Brain (organoid and tissue), 16 donors: ENCODE measurements at places on chromosomes 13 and 19.

DNA sequence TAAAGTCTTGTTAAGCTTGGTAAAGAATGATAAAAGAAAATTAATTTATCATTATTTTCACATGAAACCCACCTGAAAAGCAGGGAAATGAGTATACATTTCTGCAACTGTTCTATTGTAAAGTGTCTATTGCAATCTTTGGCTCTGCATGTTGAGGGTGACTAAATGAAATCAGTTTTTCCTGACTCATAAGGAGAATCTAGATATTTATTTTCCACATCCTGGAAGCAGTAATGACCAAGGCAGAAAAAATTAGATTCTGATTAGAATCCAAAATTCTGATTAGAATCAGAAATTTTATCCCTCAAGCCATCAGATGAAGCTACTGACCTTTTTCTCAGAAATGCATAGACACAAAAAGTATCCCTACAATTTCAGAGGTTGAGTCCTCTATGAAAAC is 178.4 kb downstream of the MYO16 start:
- no peak for DNase-seq

GRCh38 chr13:52070929-52071523 is 46.5 kb downstream of the UTP14C start:
- no peak for DNase-seq

GRCh38 chr13:112983042-112983305 is 14.0 kb downstream of the MCF2L start:
- no peak for DNase-seq

- no peak for DNase-seq
Observed at GRCh38 chr13:111046590-111047141, 68.4 kb upstream of the ARHGEF7 start.

DNA sequence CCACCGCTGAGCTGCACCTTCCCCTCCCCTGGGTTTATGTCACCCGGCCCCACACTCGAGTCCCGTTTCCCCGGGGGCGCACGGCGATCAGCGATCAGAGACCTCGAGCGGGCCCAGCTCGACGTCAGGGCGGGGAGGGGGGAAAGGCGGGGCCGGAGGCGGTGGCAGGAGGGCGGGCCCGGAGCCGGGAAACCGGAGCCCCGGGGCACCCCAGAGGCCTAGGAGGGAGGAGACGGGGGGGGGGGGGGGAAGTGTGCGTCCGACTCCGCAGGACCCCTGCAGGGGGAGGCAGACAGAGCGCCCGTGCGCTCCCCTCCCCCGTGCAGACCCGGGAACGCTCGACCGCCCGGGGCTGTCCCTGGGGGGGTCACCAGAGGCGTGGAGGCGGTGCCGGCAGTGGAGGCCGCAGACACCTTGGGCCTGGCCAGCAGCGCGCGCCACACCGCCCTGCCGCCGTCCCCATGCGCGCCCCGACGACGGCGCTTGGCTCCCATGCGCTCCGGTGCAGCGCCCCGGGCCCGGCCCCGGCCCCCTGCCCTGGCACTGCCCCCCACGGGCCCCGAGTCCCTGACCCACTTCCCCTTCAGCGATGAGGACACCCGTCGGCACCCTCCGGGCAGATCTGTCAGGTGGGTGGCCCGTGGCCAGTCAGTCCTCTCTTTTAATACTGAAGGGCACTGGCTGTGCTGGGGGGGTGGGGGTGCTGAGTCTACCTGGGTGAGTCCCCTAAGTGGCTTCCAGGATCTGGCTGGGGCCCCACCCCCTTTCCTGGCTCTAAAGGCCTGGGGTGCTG is 11.8 kb downstream of the PDE4A start:
- DNase-seq = no peak

GRCh38 chr13:37148501-37148900 is 43.0 kb upstream of the CSNK1A1L start:
- no peak for DNase-seq

DNA sequence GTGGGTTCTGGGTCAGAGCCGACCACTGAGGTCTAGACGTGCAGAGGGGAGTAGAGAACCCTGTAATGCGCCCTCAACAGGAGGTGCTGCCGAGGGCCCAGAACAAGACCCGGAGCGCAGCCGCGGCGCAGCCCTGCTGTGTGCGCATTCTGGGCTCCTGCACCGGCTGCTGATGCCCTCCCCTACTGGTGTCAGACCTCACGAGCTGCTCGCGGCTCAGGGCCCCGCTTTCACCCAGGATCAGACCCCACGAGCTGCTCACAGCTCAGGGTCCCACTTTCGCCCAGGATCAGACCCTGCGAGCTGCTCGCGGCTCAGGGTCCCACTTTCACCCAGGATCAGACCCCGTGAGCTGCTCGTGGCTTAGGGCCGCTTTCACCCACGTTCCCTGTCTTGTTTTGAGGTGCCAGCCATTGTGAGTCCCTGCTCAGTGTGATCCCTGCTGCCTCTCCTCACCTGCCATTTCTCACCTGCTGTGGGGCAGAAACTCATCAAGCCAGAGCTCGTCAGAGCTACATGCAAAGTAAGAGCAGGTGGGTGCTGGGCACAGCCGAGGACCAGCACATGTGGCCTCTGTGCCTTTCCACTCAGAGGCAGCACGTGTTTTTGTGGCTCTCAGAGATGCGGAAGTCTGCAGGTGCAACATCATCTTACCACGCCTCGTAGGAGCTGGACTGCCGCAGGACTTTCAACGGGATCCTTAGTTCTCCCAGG is 47.0 kb upstream of the C13orf46 start:
- DNase-seq = no peak

DNA sequence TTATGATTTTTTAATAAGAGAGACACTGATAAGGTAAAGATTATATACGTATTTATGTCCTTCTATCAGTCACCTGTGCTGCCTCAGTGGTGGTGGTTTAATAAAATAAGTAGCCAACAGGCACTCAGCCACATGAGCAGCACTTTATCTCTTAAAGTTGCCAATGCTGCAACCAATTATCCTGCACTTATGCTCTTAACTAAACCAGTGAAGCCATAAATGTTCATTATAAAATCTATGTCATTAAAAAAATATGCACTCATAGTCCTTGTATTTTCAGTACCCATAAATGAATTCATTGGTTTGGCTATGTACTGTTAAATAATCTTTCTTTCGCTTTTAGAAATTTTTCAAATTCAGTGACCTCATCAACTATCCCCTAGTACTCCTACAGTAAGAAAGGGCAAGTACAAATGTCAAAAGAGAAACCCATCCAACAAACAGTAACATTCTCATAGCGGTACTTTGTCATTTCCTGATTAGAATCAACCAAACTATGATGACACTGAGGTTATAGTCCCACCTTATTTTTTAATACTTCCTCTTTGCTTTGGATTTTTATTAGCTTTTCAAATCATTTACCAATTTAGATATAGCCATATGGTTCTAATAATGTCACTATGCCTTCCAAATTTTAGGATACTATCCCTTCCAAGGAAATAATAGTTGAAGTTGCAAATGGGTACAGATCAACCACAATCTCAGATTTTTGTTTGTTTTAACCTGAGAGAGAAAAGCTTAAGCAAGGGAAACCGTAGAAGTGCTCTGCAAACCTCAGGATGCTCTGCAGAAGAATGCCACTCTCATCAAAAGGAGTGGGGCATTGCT is 190.9 kb downstream of the KLF12 start:
- no peak for DNase-seq

GRCh38 chr19:37699057-37699456 is 20.5 kb downstream of the ZNF607 start:
- no peak for DNase-seq

DNA sequence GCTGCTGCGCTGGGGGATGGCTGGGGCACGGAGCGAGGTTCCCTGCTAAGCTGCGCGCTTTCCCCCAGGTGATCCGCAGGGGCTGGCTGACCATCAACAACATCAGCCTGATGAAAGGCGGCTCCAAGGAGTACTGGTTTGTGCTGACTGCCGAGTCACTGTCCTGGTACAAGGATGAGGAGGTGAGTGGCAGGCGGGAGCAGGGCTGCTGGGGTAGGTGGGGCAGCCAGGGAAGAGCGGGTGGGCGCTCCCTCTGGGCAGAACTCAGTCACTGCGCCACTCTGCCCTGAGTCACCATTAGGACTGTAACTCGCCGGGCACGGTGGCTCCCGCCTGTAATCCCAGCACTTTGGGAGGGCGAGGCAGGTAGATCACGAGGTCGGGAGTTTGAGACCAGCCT is 23.8 kb downstream of the TMED1 start:
- no peak for DNase-seq

GRCh38 chr13:95620030-95620824 is 24.3 kb downstream of the DZIP1 start:
- no peak for DNase-seq

- DNase-seq = no peak
Observed at GRCh38 chr13:73040484-73040883, 18.3 kb upstream of the KLF5 start.

GRCh38 chr19:44723952-44724319 is 24.6 kb upstream of the BCL3 start:
- peak; percentile 87 for DNase-seq

DNA sequence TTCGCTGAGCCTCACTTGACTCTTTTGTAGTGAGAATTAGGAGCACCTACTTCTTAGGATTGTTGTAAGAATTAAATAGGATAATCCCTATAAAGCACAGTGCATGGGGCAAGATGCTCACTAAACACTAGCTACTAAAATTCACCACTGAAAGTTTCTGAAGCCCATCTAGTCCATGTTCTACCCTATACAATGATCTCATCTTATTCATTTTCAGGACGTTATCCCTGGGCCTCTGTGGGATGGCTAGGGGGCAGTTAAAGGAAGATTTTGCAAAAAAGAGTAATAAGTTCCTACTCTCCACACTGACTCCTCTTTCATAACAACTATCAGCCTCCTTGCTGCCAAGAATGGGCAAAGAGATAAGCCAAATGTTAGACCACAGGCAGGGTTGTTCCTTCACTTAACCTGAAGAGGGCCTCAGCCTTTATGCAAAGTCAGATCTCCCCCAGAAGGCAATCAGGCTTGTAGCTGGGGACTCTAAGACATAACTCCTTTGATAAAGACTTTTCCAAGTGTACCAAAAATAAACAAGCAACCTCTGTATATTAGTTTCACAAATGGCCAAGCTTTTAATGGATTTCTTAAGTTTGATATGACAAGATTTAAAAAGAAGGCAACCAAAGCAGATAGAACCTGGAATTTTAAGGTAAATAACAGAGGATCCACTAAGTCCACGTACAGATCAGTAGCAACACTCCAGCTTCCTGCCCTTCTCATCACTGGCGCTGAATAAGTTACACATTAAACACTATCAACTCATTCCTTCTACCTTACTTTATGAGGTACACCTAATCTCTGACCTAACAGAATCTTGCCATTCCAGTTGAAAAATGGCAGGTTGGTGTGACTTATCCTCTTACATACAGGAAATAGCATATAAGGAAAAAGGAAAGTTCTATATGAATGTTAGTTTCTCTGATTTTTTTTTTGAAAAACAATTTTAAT is 44.4 kb downstream of the ELF1 start:
- DNase-seq = no peak

- DNase-seq = no peak
Observed at GRCh38 chr13:49549289-49549688, 36.1 kb downstream of the RCBTB1 start.

DNA sequence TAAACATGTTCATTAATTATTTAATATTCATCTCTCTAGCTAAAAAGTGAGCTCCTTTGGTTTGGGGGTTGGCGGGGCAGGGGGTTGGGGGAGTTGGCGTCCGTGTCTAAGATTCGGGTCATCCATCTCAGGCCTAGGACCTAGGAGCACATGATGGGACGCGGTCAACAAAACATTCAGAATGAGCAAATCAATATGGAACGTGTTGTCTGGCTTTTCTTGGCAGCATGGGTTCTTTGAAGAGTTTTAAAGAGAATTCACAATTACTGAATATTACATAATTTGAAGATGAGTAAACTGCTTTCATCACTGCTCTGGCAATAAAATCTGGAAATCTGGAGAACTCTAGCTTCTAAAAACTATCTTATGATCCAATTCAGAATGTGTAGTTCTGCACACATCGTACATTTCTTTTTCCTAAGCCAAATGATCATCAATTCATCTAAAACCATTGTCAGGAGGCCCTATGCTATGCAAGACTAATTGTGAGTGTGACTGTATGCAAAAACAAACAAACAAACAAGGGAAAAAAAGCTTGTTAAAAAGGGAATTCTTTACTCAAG is 5.4 kb upstream of the ARGLU1 start:
- peak; percentile 47 for DNase-seq

DNA sequence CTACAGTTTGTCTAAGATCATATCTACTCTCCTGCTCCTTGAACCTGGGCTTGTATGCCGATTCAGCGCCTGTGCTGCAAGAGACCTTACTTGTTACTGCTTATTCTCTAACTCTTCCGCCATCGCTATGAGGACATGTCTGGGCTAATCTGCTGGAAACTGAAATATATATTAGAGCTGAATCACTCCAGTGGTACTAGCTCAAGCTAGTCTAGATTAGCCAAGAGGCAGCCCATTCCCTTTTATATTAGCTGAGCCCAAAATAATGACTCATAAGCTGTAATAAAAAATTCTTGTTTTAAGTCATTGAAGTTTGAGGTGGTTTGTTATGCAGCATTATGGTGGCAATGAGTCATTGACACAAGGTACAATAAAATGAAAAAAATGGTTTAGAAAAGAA is 52.8 kb downstream of the SLC6A16 start:
- DNase-seq = no peak

DNA sequence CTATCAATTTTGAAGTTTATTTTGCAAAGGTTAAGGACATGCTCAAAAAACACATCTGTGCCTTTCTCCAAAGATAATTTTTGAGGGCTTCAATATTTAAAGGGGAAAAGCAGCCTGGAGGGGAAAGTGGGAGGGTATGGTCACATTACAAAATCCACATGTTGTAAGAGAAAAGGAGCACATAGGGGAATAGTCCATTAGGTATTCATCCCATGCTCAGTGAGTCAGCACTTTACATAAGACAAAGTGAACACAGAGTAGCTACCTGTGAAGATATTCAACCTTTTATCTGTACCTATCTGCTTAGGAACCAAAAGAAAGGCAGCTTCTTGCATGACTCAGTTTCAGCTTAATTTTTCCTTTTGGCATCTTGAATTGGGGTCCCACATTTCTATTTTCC is 932.0 kb downstream of the SLITRK6 start:
- no peak for DNase-seq

GRCh38 chr13:89827552-89827951 is 1519.9 kb upstream of the MIR17HG start:
- no peak for DNase-seq

DNA sequence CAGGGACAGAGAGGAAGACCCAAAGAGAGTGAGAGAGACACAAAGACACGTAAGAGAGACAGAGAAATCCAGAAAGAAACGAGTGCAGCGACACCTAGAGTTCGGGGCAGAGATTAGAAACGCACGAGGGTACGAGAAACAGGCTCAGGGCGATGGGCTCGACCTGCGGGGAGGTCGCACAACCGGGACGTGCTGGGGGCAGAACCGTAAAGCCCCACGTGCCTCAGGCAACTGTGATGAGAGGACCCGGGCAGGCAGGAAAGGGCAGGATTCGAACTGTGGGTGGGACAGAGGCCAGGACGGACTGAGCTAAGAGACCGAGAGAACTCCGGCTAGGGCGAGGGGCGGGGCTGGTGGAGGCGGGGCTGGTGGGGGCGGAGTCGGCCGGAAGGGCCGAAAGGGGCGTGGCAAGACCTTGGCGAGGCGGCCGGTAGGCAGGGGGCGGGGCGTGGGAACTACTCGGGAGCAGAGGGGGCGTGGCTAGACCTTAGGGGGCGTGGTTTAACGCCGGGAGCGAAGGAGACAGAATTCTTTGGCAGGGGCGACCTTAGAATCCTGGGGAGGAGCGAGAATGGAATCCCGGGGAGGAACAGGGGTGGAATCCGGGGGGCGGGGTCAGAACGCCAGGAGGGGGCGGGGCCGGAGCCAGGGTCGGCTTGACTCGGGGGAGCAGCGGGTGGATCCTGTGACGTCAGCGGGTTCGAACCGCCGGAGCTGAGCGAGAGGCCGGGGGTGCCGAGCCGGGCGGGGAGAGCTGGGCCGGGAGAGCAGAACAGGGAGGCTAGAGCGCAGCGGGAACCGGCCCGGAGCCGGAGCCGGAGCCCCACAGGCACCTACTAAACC is at the start of gene NECTIN2:
TSS of gene NECTIN2 (plus strand) at position 686 of the 843 bp plus-strand sequence. CDS start 229 bp downstream, outside the sequence.
- DNase-seq = peak; percentile 94
